NCI-H510A treated with DMSO at 0.1 percent for 48 hours (cell line): ENCODE measurements at places on chromosomes 6 and 20.

DNA sequence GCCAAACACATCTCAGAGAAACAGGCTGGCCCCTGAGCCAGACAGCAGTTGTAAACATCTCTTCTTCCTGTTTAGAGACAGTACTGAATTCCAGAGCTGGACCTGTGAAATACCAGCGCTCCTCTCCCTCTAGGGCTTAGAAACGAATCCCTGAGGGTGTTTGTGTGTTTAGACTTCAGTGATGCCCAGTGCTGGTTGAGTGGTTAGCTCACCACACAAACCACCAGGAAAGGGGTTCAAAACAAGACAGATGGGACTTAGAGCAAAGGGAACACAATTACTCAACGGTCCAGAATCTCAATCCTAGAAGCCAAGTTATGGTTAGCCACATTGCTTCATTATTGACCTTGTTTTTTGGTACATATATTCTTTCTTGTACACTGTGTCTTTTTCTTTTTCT, 108.7 kb upstream of the TMEM170B start:
- DNase-seq = no peak

DNA sequence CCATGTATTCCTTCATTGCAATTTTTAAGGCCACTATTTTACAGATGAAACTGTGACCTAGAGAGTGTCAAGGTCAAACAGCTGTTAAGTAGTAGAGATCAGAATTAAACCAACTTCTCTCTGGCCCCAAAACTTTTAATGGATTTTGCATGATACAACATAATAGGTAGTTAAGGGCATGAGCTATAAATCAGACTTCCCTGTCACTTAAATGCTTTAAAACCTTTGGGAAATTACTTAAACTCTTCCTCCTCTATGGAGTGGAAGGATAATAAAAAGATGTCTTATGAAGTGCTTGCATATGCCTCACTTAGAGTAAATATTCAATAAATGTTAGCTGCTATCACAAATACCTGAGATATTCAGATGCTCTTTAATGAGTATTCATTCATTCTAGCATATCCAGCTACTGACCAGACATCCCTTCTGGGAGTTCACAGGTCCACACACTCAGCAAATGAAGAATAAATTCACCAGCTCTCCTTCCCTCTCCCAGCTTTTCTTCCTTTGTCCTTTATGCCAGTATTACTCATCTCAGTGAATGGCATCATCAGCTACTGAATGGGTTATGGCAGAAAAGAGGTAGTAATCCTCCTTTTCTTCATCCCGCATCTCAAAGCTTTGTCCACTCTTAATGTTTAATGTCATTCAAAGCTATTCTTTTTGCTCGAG, 36.2 kb downstream of the EYA4 start:
- DNase-seq = no peak

DNA sequence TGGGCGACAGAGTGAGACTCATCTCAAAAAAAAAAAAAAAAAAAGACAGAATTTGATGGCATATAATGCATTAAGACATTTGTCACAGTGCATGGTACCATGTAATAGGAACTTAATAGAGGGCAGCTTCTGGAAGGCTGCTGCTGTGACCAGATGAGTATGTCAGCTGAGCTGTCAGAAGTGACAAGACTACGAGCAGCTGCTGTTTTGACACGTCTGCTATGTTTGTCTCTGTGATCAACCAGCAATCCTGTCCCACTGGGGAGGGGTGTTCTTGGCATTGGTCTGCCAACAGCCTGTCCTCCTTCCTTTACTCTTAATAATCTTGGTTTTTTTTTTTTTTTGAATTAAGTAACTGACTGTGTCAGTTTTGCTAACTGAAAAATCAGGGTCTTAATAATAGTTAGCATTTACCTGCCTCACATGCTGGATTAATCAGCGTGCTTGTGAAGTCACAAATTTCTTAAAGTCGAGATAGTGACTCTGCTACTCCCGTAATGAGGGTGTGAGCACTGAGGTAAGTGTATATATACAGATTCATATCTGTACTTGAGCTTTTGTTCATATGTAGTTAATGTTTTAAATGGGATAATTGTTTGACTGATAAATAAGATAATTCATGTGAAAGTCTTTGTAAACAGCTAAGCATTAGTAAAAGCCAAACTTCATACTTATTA, 152.4 kb downstream of the BMP2 start:
- DNase-seq = no peak

- DNase-seq = no peak
These were observed 4.2 kb downstream of the FOXC1 start for GRCh38 chr6:1613688-1614447.

DNA sequence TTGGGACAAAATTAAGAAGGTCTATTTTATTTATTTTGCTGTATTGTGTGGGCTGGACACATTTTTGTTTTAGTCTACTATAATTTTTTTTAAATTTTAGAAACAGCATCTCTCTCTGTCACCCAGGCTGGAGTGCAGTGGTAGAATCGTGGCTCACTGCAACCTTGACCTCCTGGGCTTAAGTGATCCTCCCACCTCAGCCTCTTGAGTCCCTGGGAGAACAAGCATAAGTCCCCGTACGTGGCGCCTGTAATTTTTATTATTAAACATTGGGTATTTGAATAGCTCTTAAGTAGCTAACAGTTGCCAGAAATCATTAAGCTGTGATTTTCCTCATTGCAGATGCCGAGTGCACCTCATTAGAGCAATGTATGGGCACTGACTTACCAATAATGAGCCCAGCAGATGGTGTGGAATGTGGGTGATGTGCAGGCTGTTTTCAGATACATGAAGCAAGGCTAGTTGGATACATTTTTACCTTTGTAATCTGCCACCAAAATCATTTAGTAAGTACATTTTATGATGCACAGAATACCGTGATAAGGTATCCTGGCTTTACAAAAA, 10.3 kb upstream of the MAS1 start:
- DNase-seq = no peak

DNA sequence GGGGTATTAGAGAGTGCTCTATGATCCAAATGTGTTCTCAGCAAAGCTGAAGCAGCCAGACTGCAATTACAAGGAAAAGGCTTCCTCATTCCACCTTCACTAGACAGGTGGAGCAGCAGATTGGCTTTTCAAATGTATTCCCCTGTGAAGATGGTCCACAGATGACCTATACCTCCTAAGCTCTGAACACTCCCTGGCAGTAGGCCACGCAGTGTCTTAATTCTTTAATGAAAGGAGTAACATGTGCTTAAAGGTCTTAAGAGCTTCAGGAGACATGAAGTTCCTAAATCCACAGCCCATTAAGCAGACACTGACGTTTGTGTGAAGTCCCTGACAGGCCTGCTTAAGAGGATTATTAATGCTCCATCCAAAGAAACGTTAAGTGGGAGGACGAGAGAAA, 138.9 kb upstream of the NUP153 start:
- DNase-seq = no peak
